ENCODE measurements at places on chromosomes 16 and 17. TPM values are rescaled to one million over a fixed set of nuclear protein-coding genes. Genes with fewer than 3 reads are reported as not detected.

GRCh38 chr17:9696279-9697044 lies 51.1 kb downstream of the USP43 start:
- no peak for DNase-seq

DNA sequence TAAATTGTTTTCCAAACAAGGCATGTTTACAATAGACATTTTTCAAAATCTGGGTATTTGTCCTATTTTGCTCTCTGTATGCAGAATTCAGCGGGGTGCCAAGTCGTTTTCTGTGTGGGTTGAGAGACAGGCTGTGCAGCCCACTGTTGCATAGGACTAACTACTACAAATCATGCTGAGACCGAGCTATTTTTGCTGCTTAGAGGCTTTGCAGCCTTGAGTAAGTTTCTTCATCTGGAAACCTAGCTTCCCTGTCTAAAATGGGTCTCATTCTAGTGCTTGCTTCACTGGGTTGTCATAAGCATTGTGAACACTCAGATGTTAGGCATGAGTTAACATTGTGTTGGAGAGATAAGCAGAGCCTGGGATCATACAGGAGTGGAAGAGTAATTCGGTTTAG lies 1.3 kb downstream of the PRPSAP2 start:
- DNase-seq, result no peak

GRCh38 chr17:56009795-56010651 lies 143.3 kb upstream of the ANKFN1 start:
- no peak for DNase-seq

DNA sequence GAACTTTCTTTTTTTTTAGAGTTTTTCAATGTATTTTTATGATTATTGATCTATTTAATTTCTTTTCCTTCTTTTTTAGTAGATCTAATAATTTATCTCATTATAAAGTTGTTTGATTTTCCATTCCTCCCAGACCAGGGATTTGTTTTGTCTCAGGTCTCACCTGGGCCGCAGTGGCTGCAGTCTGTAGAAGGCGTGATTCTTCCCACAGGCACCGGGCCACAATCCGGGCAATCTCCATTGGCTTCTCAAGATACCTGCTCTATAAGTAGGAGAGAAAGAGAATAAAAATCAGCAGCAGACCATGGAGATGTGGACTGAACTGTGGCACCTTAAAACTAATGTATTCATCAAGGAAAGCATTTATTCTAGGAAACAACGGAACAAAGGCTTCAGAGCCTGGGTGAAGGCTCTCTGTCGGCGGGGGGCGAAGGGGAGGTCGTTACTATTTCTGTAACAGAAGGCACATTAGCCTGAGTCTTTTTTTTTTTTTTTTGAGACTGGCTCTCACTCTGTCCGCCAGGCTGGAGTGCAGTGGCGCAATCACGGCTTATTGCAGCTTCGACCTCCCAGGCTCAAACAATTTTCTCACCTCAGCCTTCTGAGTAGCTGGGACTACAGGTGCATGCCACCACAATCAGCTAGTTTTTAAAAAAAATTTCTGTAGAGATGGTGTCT lies 42.7 kb downstream of the STAT3 start:
- DNase-seq, result no peak

DNA sequence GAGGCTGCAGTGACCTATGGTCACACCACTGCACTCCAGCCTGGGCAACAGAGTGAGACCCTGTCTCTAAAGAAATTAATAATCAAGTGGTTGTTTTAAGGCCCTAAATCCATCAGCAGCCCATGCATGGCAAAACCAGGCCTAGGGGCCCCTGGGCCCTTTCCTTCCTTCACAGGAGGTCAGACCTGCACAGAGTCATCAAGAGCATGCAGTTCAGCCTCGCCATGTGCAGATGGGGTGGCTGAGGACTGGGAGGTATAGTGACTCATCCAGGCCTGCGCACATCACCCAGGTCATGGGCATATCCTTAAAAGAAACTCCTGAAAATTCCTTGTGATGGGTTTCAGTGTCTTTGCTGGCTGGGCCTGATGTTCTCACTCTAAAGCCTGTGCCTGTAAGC lies 72.4 kb upstream of the AMZ2 start:
- DNase-seq, result peak; percentile 66

DNA sequence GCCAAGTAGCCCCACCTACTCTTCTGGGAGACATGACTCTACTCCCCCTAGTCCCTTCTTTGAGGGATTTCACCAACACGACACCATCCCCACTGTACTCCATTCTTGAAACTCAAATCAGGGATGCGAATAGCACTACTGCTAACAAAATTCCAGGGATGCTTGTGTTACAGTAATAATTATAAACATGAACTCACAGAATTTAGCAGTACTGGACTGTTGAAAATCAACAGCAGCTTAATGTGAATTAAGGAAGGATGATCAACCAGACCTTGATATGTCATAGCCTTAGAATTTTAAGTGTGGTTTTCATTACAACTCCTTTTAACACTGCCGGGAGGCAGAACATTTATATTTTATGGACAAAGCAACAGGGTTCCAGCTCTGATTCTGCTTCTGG lies 37.9 kb downstream of the AMFR start:
- no peak for DNase-seq

- DNase-seq, result peak; percentile 91
These were observed 66.8 kb downstream of the DNAH3 start for GRCh38 chr16:21083729-21084268.

DNA sequence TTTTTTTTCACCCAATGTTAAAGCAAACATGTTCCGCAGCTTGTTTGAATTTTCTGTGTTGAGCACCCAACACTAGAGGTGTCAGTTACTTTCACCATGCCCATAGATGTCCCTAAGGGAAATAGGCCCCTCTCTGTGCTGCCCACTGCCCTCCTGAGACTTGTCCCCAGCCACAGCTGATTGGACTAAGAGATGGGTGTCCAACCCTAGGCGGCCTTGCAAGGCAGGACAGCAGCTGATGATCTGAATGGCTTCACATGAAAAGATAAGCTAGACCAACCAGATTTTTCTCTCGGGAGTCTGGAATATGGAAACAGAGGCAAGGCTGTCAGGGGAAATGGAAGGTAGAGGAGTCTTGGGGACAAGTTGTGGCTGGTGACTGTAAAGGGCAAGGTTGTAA lies 6.1 kb upstream of the CALB2 start:
- DNase-seq, result peak; percentile 56

GRCh38 chr16:74307383-74307782 lies 10.8 kb downstream of the PSMD7 start:
- no peak for DNase-seq

GRCh38 chr16:60463986-60464385 lies 1572.3 kb downstream of the CDH8 start:
- DNase-seq, result no peak

- no peak for DNase-seq
These were observed 1.7 kb upstream of the SGCA start for GRCh38 chr17:50163843-50164696.

GRCh38 chr16:84314814-84315213 lies 20.1 kb downstream of the WFDC1 start:
- no peak for DNase-seq

DNA sequence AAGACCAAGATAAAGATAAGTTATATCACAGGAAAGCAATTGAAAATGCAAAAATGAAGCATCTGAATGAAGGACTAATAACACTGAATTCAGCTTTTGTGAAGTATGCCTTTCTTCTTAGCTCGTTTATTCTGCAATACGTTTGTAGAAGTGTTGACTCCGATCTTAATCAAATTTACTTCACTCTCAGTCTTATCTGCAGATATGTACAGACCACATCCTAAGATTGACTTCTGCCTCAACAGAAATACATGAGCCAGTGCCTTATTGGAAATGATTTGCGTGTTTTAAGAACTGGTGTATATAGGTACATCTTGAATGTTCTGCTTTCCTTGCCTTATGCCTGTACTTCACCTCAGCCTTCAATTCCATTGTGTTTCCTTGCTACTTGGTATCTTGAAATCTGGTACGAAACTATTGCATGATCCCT lies 1.3 kb downstream of the ATF7IP2 start:
- DNase-seq, result no peak

DNA sequence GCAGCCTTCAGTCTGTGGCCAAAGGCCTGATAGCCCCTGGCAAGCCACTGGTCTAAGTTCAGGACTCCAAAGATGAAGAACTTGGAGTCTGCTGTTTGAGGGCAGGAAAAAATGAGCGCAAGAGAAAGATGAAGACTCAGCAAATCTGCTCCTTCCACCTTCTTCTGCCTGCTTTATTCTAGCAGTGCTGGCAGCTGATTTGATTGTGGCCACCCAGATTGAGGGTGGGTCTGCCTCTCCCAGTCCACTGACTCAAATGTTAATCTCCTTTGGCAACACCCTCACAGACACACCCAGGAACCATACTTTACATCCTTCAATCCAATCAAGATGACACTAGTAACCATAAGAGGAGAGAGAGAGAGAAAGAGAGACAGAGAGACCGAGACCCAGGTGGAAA lies 127.6 kb downstream of the UTP18 start:
- no peak for DNase-seq

GRCh38 chr17:53032861-53033271 lies 789.9 kb upstream of the KIF2B start:
- no peak for DNase-seq

- no peak for DNase-seq
These were observed 43.6 kb downstream of the SMG6 start for GRCh38 chr17:2259769-2260536.

GRCh38 chr17:10652984-10653659 lies 4.0 kb downstream of the MYH3 start:
- no peak for DNase-seq

DNA sequence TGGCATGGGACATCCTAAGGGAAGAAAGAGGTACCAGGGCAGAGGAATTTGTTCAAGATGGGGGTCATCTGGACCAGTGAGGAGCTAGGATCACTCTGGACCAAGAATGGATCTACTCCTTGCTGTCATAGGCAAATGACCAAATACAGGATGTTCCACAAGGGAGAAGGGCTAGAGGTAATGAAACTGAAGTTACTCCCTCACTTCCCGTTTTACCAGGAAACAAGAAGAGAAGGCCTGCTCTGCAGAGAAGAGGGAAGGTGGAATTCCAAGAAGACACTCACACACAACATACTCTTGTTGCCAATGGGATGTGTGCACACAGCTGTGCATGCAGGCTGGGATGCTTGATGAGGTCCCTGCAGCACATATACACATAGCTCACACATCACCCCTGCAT lies 38.6 kb downstream of the NEUROD2 start:
- DNase-seq, result no peak

GRCh38 chr16:77905374-77905920 lies 116.9 kb upstream of the CLEC3A start:
- no peak for DNase-seq

- DNase-seq, result no peak
These were observed 1.5 kb upstream of the ALDH3A2 start for GRCh38 chr17:19646788-19647696.

DNA sequence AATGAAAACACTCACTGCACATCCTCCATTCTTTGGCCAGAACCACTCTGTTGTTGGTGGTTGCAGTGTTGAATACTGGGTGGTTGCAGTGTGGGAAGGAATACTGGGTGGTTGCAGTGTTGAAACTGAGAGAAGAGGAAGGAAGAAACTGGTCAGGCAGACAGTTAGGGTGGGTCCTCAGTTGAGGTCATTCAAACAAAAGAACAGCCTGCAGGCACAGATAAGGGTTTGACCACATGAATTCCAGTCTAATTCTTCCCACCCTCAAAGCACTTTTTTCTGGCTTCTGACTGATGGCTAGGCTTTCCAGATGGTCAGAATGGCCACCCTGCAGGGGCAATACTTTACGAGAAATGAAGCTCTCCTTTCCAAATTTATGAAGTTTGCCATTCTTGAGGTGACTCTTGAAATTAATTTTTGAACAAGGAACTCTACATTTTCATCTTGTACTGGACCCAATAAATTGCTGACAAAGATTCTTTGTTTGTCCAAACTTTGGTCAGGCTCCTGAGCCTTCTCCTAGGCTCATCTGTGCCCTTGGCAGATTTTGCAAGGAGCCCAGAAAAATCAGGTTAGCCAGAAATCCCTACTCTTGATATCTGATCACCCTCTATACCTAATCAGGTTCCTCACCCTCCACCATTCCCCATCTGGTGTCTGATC lies 596.6 kb upstream of the CDH5 start:
- no peak for DNase-seq

DNA sequence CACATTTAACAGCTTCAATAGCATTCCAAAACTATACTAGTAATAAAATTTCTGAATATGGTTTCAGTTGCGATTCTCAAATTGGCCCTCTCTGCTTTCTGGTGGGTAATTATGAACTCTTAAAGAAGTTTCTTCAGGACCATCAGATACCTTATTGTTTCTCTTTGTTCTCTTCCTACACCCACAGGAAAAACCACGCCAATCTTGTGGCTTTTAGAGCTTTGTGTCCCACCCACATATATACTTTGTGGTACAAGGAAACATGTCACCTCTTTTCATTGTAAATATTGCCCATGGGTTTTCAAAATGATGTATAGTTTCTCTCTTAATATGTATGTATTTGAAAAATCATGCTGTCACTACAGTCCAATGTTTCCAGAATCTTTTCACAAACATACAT lies 12.1 kb downstream of the ABCA9 start:
- DNase-seq, result no peak

The TERB1 gene
- not detected for total RNA-seq

The RNF151 gene
- total RNA-seq, result not detected

The ERN2 gene
- total RNA-seq, result 2.4 TPM

The CLEC10A gene
- 0.46 TPM for total RNA-seq

The CA10 gene
- not detected for total RNA-seq

The KRTAP2-1 gene
- not detected for total RNA-seq

The TBC1D3K gene
- 1.0 TPM for total RNA-seq

The CDRT4 gene
- not detected for total RNA-seq

The KAT7 gene
- 48.8 TPM for total RNA-seq

The YBX2 gene
- total RNA-seq, result 3.4 TPM

The EVPL gene
- total RNA-seq, result 293 TPM

The STAT5A gene
- 25.1 TPM for total RNA-seq

All from lower leg skin (tissue), 4 donors.